ENCODE measurements at places on chromosomes 7 and 10.

GRCh38 chr7:64320547-64321513 lies 7.1 kb downstream of the ZNF736 start:
- no peak for DNase-seq

DNA sequence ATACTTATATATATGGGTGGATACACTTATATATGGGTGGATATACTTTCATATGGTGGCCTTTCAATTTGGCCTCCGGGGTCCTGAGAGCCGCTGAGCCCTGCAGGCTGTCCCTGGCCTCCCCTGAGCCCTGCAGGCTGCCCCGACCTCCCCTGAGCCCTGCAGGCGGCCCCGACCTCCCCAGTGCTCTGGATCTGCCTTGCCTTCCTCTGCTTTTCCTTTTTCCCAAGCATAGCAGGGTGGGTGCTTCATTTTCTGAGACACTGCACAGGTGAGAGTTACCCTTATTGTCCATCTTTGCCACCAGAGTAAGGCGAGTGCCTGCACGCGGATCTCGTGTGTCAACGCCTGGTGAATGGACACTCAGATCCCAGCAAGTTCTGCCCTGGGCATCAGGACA lies 106.6 kb downstream of the VIPR2 start:
- DNase-seq: no peak

DNA sequence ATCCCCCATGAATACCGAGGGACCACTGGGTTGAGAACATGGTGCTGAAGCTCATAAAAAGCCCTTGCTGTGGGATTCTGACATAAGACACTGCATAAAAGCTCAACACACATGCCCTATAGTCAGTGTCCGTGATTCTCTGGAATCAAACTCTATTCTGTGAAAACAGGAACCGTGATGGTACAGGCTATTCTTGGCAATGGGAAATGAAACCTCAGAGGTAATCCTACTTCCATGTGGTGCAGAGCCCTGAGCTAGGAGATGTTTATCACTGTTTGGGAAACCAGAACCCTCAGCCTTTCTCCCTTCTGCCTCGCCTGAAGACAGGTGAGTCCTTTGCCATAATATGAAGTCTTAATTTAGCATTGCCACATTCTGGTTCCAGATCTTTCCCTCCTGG lies 80.8 kb upstream of the PRSS1 start:
- DNase-seq: no peak

DNA sequence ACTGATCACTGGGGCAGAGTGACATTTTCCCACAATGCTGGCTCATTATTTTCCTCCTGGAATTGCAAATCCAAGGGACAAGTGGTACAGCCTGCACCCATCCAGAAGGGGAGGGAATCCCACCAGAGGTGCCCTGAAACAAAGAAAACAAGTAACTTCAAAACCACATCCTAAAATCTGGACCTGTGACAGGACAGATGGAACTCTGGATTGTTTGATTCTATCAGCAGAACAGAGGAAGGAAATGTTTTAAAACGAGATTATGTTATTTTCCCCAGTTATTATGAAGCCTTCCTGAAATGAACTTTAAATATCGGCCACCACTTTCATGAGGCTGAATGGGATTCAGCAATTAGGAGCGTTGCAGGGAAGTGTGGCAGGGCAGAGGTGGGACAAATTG lies 62.2 kb upstream of the ECHDC3 start:
- DNase-seq: no peak

- no peak for DNase-seq
Observed at GRCh38 chr10:103678178-103678526, 177.2 kb downstream of the SH3PXD2A start.

- peak; percentile 16 for DNase-seq
Observed at GRCh38 chr10:4344492-4344994, 481.5 kb upstream of the AKR1E2 start.

DNA sequence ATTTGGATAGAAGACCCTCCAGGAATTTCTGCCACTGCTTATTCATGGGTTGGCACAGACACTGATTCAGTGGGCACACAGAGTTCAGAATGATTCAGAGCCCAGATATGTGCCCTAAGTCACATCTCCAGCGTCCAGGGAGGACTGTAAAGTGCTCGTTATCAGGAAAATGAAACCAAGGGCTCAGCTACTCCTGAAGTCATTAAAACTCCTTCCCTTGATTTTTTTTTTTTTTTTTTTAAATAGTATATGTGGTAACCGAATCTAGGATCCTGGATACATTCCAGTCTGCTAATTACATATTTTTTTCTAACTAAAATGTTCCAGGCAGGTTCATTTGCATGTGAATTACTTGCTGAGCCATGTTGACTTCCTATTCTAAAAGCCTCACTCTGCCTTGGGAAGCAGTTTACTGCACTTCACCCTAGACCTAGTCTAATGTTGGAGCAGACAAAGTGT lies 34.7 kb downstream of the MET start:
- DNase-seq: no peak

GRCh38 chr10:1308962-1309616 lies 252.9 kb downstream of the WDR37 start:
- DNase-seq: no peak

- DNase-seq: no peak
Observed at GRCh38 chr7:102252366-102252982, 34.2 kb upstream of the SH2B2 start.

DNA sequence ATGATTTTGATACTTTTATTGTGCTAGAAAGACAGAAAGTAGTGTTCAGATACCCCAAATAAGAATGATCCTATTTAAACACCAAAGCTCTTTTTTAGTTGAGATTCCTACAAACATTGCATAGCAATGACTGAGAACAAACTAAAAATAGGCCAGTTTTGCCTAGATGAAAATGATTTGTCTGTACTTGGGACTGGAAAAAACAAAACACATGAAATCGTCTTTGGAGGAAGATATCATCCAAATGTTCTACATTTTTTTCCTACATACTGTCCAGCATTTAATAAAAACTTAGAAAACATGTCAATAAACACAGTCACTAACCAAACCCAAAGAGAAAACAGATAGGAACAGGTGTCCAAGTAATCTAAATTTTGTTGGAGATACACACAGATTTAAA lies 111.6 kb upstream of the MEOX2 start:
- no peak for DNase-seq

DNA sequence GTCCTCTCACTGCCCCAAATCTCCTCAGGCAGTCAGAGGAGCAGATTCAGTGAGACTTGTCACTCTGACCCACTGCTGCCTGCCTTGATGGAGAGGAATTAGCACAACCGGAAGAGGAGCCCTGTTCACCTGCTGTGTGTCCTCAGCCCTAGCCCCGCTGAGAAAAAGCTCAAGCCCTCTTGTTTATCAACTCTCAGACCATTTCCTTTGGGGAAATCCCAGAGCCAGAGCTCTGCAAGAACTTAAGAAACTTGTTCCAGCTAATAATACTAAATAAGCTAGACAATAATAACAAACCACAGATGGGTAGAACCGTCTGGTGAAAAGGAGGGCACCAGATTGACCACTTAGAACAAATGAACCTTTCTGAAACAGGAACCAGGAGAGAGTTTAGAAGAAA lies 37.7 kb upstream of the ITGB1 start:
- no peak for DNase-seq

GRCh38 chr7:29843726-29844125 lies 37.4 kb downstream of the WIPF3 start:
- DNase-seq: no peak

DNA sequence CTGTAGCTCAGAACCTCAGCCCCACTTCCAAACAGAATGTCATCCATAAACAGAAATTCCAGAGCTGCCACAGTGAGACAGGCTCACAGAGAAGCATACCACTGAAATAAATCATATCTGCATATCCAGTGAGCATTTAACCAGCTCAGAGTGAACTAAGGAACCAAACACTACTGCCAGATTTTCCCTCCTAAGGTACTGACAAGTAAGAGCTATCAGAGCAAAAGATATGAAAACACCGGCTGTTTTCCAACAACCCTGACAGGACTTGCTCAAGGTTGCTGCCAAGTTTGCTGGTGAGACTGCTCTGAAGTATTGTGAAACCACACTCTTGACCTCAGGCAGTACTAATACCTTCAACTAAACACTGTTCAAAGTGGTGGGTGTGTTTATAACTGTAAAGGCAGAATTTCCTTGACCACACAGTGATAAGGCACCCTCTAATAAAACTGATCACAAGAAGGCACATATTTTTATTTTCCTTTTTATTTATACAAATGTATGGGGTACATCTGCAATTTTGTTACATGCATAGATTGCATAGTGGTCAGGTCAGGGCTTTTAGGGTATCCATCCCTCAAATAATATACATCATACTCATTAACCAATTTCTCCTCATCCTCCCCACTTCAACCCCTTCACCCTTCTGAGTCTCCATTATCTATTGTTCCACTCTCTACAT lies 18.3 kb downstream of the SGMS1 start:
- DNase-seq: peak; percentile 74

- no peak for DNase-seq
Observed at GRCh38 chr10:117865945-117866344, 180.8 kb downstream of the RAB11FIP2 start.

GRCh38 chr10:88062385-88062784 lies 199.0 kb downstream of the PTEN start:
- DNase-seq: no peak
